ENCODE measurements at places on chromosomes 1 and 21.
A peak's percentile ranks its signal among the peaks of the same experiment; 100 is the strongest.

GRCh38 chr1:117658676-117659075 lies 52.8 kb downstream of the TENT5C start:
- peak; percentile 90 for DNase-seq

DNA sequence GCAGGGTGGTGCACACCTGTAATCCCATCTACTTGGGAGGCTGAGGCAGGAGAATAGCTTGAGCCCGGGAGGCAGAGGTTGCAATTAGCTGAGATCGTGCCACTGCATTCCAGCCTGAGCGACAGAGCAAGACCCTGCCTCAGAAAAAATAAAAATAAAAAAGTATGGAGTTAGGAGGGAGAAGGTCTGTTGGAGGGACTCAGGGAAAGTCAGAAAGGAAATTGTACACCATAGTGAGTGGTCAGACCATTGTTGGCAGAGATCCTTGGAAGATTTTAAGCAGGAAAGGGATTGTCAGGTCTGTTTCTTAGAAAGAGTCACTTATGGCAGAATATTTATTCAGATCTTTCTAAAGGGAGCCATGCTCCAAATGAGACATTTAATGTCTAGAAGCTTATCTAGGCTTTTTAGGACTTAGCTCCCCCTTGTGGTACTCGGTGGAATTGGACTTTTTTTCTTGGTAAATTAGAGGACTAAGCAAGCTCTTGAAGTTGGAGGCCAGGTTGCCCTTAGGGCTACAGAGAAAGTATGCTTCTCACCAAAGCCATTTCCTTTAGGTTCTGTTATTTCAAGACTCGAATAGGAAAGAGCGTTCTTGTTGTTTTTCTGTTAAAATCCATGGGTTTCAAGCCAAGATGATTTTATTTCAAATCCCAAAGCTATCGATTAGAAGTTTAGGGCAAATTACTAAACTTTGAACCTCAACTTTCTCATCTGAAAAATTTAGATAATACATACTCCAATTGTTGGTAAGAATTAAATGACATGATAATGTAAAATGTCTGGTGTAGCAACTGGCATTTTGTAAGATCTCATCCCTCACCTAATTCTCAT lies 16.5 kb downstream of the MIA3 start:
- peak; percentile 78 for DNase-seq

DNA sequence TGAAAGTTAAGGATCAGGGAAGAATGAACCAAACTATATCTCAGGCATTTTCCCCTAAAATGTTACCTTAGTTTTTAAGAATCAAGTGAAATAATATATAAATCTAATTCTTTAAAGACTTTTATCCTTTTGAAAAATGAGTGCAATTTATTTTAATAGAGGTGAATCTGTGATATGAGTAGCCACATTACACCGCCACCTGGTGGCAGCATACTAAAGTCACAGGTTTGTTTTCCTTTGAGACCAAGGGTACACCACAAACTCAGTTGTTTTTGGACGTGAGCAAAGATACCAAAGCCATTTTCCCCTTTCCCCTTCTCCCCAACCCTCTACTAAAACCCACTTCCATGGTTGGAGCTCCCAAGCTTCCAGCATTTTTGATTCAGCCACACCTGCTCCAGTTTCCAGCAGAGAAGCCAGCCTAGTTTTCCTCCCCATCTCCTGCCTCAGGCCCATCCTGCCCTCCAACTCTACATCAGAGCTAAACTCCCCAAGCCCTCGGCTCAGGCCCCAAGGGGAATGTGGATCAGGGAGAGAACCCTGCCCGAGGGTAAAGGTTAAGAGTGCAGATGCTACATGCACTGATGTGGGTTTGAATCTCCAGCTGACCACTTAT lies 22.9 kb upstream of the LDLRAP1 start:
- DNase-seq = peak; percentile 82

DNA sequence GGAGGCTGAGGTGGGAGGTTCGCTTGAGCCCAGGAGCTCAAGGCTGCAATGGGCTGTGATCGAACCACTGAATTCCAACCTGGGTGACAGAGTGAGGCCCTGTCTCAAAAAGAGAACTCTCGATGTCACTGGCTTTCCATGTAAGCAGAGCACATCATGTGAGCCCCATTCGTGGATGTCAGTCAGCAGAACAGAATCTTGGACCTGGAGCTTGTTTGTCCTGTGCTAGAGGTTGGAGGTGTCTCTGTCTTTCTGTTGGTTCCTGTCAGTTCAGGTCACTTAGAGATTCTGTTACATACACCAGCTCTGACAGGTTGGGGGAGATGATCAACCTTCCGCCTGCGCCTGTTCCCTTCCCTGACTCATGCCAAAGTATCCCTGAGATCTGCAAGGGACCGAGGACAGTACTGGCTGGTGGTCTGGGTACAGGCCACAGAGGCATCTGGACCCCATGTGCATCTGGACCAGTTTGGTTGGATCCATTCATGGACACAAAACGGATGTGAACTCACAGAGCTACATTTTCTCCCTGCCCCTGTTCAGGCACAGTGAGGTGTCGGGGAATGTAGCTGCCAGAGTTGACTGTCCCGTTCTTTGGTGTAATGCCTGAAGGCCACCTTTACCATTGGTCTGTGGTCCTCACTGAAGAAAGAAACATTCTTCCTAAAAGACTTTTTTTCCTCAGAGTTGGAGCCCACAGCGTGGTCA lies 10.0 kb downstream of the ARF1 start:
- DNase-seq = peak; percentile 6

DNA sequence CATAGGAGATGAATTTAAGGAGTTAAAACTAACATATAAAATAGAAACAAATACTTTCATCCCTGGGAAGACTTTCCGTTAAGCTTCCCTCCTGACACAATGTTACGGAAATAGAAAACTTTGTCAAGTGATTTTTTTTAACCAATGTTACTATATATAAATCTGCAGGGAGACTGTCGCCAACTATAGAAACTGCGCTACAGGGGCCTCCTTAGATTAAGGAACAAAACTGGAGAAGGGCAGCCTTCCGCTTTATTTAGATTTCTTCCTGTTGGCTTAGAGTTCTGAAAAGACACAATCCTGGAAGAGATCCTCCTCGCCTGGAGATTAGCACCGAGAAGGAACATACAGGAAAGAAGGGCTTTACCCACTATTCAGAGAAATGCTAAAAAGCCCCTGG lies 1.5 kb downstream of the MGST3 start:
- DNase-seq = no peak

DNA sequence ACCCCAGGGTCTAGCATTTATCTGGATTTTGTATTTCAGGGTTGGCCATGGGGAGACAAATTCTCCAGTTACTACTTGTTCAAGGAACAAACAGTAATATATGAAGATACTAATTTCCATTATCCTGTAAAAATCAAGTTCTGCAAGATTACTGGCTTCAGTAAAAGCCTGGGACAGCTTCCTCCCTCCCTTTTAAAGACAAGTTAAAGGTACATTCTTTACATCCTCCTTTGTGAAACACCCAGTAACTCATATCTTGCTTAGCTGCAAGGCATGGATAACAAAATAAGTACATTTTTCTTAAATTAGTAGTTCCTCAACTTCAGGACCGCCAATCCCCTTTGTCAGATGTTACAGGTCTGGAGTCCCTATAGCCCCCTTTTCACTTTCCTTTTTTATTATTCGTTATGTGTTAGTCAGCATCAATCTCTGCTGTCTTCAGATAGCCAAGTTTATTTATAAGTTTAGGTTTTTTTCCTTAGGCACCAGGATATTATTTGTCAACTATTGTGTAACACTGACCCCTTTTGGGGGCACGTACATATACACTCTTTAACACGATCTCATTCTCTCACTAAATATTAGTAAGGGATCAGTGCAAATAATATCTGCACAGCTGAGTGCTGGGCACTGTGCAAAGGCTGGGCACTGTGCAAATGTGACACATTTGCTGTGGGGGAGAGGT lies 9.8 kb downstream of the ERRFI1 start:
- no peak for DNase-seq

GRCh38 chr1:14049965-14050364 lies 350.0 kb downstream of the PRDM2 start:
- DNase-seq = no peak

DNA sequence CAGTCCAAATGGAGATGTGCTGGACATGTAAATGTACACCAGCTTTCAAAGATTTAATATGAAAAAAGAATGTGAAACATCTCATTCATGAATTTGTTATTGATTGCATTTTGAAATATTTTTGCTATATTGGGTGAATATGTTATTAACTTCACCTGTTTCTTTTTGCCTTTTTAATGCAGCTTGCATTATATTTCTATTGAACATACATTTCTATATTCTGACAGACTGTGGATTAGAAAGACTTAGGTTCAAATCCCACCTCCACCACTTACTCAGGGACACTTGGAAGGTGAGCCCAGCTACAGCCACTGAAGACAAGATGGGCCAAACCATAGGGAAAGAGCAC lies 37.8 kb downstream of the LRRN2 start:
- no peak for DNase-seq

- no peak for DNase-seq
Observed at GRCh38 chr1:28112388-28113241, 24.2 kb upstream of the EYA3 start.

- no peak for DNase-seq
Observed at GRCh38 chr1:88783145-88783544, 99.1 kb downstream of the PKN2 start.

DNA sequence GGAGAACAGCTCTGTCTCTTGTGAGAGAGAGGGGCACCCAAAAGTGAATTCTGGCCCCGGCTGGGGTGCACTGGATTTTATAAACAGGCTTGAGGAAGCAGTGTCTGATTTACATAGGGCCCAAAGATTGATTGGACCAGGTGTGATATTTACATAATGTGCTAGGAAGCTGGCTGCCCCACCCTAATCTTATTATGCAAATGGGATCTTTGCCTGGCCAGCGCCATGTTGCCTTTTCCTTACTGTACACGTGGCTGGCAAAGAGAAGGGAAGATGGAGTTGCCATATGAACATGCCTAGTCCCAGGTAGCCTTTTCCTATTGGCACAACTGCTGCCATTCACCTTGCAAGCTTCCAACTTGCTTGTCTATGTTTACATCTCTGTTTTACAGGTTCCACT lies 29.0 kb upstream of the CFHR4 start:
- DNase-seq = no peak
